ENCODE measurements at places on chromosomes 3 and 15.

GRCh38 chr3:191026746-191027145 lies 164.3 kb upstream of the GMNC start:
- DNase-seq: no peak

DNA sequence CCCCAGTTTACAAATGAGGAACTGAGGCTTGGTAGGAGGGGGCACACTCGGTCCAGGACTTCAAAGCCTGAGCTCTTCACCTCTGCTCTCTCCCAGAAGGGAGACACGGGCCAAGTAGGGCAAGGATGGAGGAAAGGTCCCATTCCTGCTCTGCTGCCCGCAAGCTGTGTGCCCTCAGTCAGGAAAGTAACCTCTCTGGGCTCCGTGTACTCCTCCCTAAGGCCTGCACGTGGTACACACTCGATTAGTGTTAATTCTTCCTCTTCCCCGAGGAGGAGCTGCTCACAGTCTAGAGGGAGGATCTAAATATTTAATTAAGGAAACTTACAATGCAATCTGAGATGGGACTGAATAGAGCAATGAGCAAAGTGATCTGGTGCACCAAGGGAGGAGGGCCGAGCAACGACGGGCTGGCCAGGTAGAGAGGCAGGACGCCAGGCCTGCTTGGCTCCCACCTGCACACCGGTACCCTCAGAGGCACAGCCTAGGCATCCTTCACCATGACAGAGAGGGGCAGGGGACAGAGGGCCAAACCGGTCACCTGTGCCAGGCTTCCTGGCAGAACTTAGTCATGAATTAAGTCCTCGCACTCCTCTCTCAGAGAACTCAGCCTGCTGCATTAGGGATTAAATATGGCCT lies 47.2 kb upstream of the IQSEC1 start:
- DNase-seq: no peak

GRCh38 chr3:137191133-137191923 lies 233.5 kb downstream of the IL20RB start:
- DNase-seq: no peak

DNA sequence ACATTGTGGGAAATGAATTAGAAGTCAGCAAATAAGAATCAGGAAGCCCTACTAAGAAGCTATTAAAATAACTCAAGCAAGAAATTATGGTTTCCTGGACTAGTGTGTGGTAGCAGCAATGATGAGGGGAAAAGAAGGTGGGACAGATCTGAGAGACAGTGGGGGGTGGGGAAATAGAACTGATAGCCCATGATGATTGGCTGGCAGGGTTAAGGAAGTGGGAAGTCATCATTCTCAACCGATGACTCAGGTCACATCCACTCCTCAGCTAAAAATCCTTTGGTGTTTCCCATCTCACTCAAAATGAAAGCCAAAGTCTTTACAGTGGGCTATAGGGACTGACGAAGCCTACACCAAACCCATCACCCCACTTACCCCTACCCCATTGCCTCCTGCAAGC lies 153.9 kb upstream of the ARHGEF26 start:
- no peak for DNase-seq

- no peak for DNase-seq
Observed at GRCh38 chr15:83504365-83504764, 57.2 kb downstream of the SH3GL3 start.

GRCh38 chr3:178456621-178457285 lies 79.5 kb upstream of the KCNMB2 start:
- DNase-seq: no peak
